ENCODE measurements at places on chromosomes 16 and 17.

DNA sequence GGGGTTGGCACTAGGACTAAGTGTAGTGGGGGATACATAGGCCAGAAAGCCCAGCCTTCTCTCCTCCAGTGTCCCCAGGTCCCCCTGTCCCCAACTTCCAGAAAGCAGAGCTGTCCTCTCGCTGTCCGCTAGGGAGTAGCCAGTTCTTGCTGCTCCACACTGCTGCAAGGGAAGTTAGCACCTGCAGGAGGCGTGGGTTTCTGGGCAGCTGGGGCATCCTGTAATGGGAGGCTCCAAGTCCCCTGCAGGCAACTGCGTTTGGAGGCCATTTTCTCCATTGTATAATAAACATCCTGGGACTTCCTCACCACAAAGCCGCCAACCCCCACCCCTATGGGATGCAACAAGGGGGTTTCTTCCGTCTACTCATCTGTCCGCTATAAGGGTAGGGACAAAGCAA lies 1.7 kb downstream of the RPRML start:
- peak; percentile 30 for DNase-seq

GRCh38 chr16:84535851-84536250 lies 31.4 kb upstream of the MEAK7 start:
- DNase-seq, result no peak

DNA sequence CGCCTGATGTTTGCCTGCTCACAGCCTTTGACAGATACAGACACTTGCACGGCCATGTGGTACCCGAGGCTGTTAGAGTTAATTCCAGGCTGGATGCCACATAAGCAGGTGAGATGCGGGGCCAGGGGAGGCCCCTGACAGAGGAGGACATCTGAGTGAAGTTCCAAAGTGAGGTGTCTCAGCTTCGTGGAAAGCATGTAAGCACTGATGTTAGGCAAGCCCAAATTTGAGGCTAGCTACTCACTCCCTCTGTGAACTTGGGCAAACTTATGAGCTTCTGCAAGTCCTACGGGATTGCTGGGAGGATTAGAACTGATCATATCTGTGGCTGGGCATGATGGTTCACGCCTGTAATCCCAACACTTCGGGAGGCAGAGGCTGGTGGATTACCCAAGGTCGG lies 39.3 kb upstream of the MARCHF10 start:
- DNase-seq, result no peak

GRCh38 chr17:74190154-74190553 lies 13.3 kb upstream of the RPL38 start:
- peak; percentile 46 for DNase-seq

GRCh38 chr17:79276821-79277220 lies 202.2 kb downstream of the ENGASE start:
- DNase-seq, result no peak

DNA sequence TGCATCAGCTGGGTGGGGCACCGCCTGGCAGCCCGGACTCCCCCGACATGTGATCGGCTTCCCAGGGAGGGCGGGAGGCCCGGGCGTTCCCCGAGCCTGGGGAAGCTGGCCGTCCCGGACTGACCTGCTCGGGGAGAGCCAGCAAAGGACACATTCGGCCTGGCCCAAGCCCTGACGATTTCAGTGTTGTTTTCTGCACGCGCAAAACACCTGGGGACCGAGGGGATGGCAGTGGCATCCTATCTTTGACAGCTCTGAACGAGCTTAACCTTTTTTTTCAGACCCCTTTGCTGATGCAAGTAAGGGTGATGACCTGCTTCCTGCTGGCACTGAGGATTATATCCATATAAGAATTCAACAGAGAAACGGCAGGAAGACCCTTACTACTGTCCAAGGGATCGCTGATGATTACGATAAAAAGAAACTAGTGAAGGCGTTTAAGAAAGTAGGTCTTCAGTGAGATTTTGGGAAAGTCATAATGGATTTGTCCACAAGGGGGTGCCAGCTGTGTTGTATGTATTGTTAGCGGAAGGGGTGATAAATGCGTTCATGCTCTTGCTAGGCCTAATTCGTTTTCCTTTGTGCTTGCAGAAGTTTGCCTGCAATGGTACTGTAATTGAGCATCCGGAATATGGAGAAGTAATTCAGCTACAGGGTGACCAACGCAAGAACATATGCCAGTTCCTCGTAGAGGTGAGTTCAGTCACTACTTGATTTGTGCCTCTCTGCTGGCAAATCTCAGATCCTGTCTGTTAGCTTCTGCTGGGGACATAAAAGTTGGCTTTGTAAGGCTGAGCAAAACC lies 1.0 kb downstream of the EIF1 start:
- peak; percentile 77 for DNase-seq

GRCh38 chr17:27549251-27549893 lies 81.6 kb upstream of the LGALS9 start:
- DNase-seq, result no peak

DNA sequence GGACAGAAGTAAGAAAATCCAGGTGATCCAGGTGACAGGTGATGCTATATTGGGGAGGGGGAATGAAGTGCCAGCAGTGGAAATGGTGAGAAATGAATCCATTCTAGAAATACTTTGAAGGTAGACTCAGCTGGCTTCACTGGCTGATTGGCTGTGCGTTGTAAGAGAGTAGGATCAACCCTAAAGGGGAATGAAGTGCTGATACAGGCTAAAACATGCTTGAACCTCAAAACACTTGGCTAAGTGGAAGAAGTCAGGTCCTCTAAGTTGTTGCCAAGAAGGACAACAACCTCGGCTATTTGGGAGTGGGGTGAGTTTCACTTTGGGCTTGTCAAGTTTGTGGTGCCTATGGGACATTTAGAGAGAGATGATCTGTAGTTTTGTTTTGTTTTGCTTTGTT lies 24.1 kb upstream of the SCNN1B start:
- DNase-seq, result no peak

DNA sequence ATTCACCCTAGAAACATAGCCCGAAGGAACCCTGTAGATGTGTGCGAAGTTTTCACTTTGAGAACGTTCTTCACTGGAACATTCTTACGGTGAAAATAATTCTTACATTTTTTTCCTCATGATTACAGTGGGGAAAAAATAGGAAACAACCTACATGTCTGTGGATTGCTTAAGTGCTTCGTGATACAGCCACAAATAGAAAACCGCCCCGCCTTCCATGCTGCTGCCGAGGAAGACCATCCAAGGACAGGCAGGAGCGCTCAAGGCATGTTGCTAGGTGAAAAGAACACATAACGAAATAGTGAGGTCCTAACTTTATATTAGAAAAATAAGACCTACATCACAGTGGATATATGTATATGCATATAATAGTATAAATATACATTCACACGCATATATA lies 78.8 kb downstream of the BMERB1 start:
- DNase-seq, result no peak

DNA sequence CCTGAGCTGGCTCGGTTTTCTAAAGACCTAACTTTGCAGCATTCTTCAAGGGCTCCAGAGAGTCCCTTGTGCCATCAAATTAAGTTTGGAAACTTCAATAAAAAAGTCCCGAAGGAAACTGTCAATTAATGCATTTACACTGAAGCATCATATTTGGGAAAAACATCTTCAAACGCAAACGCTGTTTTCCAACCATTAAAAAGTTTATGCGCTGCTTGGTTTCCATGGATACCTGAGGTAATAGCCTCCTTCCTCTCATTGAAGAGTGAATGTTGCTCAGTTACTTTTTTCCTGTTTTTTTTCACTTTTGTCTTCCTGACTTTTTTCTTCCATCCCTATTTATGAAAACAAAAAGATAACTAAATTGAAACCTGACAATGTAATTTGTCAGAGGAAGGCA lies 399.1 kb downstream of the MAF start:
- no peak for DNase-seq

DNA sequence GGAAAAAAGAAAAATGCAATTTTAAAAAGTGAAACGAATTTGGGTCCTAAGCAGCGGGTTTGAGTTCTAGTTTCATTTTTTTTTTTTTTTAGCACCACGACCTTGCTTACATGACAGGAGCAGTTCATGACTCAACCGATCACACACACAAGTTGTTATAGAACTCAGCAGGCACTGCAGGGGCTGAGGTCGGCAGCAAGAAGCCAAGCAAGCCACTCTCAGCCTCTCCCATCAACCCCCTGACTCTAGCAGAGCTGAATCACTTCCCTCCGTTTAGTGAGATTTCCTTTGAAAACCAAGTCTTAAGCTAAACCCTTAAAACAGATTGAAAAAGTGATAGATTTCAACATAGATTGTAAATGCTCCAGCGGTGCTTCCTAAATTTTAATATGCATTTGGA lies 520.8 kb downstream of the HAPSTR1 start:
- DNase-seq, result peak; percentile 3
